ENCODE measurements at places on chromosomes 16 and 17.

DNA sequence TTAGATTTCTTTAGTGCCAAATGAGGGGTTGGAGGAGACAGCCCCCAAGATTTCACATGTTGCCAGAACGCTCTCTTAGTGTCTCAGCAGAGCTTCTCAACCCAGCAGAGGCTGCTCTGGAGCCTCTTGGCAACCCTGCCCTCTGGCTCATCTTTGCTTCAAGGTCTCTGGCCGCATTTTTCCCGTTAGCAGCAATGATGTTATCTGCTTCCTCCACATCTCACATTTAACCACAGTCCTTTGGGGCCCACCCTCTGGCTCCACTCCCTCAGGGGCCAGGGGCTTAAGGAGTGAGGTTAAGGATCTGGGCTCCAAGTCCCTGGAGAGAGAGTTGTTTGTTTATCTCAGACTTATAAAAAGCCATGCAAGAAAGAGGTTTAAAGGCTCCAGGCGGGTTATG lies 3.3 kb upstream of the XYLT1 start:
- no peak for DNase-seq

DNA sequence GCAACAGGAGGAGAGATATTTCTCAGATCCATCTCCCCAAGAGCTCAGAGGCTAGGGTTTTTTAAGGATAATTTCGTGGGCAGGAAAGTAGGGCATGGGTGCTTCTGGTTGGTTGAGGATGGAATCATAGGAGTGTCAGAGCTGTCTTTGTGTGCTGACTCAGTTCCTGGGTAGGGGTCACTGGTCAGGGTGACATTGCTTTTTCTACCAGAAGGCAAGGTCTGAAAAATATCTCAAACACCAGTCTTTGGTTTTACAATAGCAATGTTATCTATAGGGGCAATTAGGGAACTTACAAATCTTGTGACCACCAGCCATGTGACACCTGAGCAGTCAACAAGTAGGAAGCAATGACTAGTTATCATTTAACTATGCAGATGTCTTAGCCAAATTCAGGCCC lies 82.9 kb upstream of the DYNLRB2 start:
- DNase-seq, result no peak

GRCh38 chr16:73033271-73033998 lies 14.5 kb downstream of the ZFHX3 start:
- no peak for DNase-seq

DNA sequence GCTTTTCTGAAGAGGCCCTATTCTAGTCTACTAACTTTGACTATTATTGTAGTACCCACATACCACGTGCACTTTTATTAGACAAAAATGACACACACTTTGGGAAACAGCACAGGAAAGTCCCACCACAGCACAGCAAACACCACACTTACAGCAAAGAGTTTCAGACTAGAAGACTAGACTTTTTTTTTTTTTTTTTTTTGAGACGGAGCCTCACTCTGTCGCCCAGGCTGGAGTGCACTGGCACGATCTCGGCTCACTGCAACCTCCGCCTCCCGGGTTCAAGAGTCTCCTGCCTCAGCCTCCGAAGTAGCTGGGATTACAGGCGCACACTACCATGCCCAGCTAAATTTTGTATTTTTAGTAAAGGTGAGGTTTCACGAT lies 20.1 kb downstream of the YWHAE start:
- peak; percentile 18 for DNase-seq

- no peak for DNase-seq
Measured at GRCh38 chr16:9372934-9373890, 281.8 kb downstream of the HAPSTR1 start.

- no peak for DNase-seq
Measured at GRCh38 chr17:68422821-68423220, 34.5 kb downstream of the WIPI1 start.

GRCh38 chr16:27862953-27863352 lies 200.6 kb downstream of the GSG1L start:
- no peak for DNase-seq

GRCh38 chr17:10171122-10171571 lies 27.3 kb downstream of the GAS7 start:
- no peak for DNase-seq

GRCh38 chr16:85548375-85548774 lies 64.7 kb upstream of the GSE1 start:
- DNase-seq, result no peak

GRCh38 chr17:8237175-8237574 lies 10.7 kb downstream of the CTC1 start:
- DNase-seq, result no peak

DNA sequence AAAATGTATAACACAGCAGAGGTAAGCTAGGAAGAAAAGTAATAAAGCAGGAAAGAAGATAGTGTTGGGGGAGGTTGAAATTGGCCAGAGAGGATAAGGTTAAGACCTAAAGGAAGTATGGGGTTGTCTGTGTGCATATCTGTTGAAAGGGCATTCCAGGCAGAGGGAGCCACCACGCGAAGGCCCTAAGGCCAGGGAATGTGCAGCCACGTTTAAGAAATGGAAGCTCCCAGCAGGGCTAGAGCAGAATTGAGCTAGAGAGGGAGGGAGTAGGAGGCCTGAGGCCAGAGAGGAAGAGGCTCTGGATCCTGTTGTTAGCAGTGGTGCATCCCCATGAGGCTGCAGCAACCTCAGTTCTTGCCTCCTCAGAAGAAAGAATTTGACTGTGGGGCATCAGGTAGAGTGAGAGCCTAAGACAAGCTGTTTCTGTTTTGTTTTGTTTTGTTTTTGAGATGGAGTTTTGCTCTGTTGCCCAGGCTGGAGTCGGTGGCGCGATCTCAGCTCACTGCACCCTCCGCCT lies 59.0 kb upstream of the CACNG5 start:
- DNase-seq, result no peak

GRCh38 chr16:47990676-47991075 lies 165.1 kb downstream of the ABCC12 start:
- no peak for DNase-seq

- no peak for DNase-seq
Measured at GRCh38 chr17:18115517-18115916, 7.0 kb downstream of the MYO15A start.

GRCh38 chr16:85227946-85228862 lies 115.9 kb upstream of the CIBAR2 start:
- DNase-seq, result no peak

DNA sequence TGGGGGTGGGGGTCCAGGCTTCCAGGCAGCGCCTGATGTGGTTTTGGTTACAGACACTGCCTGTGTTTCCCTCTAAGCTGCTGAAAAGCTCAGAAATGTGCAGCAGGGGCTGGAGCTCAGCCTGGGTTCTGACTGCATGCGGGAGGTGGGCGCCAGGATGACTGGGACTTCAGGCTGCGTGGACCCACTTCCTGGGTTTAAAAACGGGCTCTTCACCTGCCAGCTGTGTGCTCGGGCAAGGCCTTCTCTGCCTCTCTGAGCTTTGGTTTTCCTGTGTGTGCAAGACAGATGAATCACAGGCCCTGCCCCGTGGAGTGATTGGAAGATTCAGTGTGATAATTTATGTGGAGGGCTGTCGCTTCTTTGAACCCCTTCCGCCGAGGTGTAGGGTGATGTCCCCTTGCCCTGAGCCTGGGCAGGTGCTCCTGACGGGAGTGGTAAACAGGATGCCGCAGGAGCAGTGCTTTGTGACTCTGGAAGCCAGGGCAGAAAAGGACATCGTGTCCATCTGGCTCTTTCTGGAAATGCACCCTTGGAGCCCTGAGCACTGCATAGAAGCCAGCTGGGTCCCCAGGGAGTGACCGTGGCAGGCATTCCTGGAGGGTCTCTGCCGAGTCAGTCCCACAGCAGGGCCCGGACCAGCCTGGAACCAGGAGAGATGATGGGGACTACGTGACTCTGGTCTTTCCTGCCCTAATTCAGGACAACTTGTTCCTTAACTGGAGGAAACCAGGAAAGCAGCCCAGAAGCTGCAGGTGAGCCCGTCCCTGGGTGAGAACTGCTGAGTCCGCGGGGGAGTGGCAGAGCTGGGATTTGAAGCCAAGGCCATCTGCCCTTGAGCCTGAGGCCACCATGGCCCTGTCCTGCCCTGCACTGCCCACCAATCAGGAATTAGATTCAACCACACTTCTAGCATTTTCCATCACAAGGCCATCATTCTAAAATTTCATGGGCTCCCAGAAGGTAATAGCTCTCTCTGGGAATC lies 28.5 kb upstream of the SLC7A5 start:
- DNase-seq, result peak; percentile 12

- DNase-seq, result no peak
Measured at GRCh38 chr17:19244781-19245180, 7.6 kb downstream of the EPN2 start.

GRCh38 chr16:31181102-31181830 lies 1.3 kb downstream of the FUS start:
- DNase-seq, result no peak

- no peak for DNase-seq
Measured at GRCh38 chr16:24721830-24722238, 7.6 kb upstream of the TNRC6A start.

DNA sequence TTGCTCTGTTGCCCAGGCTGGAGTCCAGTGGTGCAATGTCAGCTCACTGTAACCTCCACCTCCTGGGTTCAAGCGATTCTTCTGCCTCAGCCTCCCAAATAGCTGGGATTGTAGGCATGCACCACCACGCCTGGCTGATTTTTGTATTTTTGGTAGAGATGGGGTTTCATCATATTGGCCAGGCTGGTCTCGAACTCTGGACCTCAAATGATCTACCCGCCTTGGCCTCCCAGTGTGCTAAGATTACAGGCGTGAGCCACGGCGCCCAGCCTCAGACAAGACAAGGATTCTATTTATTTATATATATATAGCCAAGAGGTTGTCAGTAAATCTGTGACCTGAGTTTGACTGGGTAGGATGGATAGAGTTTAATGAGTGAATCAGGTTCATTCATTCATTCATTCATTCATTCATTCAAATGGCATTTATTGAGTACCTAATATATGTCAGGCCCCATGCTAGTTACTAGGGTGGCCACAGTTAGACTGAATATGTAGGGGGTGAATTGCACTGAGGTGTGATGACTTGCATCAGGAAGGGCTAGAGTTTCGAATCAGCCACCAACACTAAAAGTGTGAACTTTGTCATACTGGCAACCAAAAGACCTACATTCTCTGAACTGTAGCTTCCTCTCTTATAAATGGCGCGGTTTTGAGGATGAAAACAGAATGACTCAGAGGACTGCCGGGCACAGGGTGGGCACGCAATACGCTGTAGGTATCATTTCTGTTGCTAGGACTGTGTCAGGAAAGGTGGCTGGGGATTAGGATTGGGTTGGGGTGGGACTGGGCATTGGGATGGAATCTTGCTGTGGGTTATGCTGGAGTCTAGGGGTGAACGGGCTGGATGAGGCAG lies 37.8 kb downstream of the ITGAE start:
- no peak for DNase-seq

GRCh38 chr17:73316919-73317505 lies 5.2 kb upstream of the CDC42EP4 start:
- no peak for DNase-seq

DNA sequence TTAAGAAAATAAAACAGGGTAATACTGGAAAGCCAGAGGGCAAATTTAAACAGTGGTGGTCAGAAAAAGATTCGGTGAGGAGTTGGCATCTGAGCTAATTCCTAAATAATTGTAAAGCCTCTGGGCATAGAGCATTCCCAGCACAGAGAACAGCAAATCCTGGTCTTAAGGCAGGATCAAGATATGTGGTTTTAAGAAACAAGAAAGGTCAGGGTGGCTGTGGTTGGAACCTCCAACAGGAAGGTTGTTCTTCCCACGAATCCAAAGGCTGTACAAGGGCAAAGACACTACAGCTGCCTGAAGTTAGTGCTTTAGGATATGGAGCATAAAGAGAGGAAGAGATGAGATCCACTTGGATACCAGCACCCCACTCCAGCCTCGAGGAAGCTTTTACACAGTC lies 114.6 kb downstream of the ZNF18 start:
- no peak for DNase-seq

DNA sequence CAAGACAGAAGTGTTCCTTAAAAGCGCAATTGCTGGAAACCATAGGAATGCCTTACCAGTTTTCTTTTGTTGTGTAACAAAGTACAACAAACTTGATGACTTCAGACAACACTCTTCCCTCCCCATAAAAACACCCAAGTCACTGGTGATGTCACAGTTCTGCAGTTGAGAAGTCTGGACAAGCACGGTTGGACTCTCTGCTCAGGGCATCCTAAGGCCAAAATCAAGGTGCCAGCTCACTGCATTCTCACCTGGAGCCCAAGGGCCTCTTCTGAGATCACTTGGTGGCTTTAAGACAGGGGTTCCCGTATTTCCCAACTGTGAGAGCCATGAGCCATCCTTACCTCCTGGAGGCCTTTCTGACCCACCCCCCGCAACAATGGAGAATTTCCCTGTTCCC lies 45.6 kb upstream of the MEAK7 start:
- no peak for DNase-seq

GRCh38 chr17:50923611-50924010 lies 57.5 kb upstream of the TOB1 start:
- DNase-seq, result no peak

DNA sequence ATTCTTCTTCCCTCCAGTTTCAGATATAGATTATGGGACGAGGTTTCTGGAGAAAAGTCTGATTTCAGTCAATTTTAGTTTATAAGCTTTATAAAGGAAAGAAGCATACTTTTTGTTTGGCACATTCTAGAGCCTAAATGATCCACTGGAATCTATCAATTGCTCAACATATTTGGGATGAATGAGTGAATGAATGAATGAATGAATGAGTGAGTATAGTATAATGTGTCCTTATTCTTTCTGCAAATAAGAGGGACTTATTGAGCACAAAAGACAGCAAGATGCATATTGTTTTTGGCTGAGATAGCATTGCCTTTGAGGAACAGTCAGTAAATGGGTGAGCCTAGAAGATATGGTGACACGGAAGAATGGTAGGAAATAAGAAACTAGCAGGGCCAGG lies 245.4 kb downstream of the SHISA9 start:
- no peak for DNase-seq

Measured in T follicular helper cell (primary cell).